ENCODE measurements at places on chromosomes 3 and 15.

GRCh38 chr3:29240248-29240647, 40.6 kb upstream of the RBMS3 start:
- no peak for DNase-seq

GRCh38 chr3:47782446-47783308, 984 bp upstream of the SMARCC1 start:
- no peak for DNase-seq

- DNase-seq: no peak
Measured at GRCh38 chr3:124313621-124314020, 321.7 kb upstream of the ROPN1 start.

- DNase-seq: no peak
Measured at GRCh38 chr3:194005930-194006501, 129.9 kb upstream of the HES1 start.

DNA sequence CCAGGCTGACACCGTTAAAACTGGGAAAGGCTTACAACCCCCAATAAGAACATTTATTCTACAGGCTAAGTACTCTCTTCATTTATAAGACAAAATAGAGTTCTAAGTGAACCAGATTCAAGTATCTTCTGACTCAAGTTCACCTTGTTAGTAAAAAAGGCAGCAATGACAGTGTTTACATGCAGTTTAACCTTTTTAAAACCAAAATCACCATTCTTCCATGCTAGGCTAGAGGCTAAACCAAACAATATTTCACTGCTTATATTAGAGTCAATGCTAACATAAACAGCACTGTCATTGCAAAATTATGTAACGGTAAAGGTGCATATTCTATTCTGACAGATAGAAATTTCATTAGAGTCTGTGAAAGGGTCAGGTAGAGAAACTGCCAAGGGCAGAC, 118.0 kb downstream of the FBN1 start:
- DNase-seq: no peak

Measured in iPS DF 6.9 (cell line).